CD4-positive, alpha-beta T cell treated with Interleukin-6 for 4 hours (primary cell): ENCODE measurements at places on chromosomes 4 and X.

DNA sequence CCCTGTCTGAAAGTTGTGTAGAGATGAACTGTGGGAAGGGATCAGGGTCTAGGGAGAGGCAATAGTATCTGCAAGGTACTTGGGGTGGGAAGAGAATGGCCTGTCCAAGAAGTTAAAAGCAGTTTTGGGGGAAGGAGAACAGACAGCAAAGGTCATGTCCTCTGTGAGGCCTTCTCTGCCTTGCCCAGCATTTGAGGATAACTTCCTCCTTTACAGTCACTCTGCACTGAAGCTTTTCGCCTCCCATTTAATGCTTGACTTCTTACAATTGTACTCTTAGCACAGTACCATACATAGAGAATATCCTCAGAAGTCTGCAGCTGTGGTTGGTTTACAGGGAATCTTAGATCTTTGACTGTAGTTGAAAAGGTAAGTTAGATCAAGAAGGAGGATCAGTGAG, 121.8 kb upstream of the AP1S2 start:
- no peak for DNase-seq

DNA sequence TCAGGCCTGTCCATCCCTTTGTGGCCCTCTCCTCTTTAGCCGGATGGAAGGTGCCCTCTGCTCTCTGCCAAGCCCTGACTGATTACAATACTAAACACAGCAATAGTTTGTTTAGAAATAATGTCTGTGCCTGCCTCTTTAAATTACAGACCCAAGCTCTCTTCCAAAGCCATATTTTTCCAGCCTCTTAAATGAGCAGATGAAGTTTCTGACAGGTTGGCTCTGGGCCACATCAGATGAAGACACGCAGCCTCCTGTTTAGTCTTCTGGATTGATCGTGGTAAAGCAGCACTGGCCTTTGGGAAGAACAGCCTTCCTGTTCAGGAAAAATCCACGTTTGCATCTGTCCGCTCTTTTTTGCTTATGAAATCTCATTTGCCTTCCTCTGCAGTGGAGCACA, 133.6 kb downstream of the CPE start:
- DNase-seq: no peak

DNA sequence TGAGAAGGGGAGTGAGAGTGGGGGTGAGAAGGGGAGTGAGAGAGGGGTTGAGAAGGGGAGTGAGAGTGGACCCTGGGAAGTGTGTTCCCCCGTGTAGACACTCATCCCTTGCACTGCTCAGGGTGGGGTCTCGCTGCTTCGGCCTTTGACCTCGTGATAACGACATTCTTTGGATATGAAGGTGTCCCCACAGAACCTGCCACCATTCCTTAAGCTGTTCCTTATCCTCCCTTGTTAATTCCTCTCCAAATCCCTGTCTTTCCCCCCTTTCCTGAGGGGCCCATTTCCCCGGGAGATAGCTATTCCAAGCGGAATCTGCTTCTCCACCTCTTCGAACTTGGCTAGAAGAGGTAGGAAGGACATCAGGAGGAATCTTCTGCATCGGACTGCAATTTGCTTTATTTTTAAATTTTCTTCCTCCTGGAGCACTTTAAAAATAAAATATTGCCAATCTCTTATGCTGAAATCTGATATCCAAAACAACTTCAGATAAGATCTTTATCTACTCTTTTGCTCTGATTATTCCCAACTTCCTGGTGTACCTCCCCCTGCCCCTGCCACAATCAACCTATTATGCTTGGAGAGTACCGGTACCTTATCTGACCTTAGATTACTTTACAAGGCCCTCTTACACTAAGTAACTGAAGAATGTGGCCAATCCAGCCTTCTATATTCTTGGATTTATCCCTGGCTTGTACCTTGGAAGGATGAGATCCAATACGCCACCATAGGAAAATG, 15.6 kb downstream of the TRIML1 start:
- no peak for DNase-seq

DNA sequence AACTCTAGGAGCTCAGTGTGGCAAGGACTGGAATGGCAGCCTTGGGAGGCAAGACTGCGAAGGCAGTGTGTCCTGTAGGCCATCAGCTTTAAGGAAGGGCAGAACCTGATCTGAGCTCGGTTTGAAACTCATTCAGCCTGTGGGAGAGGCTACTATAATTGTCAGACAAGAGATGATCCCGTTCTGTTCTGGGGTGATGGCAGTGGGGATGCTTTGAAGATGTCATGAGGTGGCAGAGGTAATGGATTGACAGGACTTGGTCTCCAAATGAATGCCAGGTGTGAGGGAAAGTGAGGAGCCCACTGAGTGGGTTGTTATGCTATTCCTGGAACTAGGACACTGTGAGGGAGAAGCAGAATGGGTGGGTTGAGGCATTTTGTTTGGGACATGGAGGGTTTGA, 144.9 kb downstream of the PJA1 start:
- no peak for DNase-seq

- DNase-seq: no peak
Measured at GRCh38 chr4:11824566-11824965, 395.9 kb upstream of the HS3ST1 start.

DNA sequence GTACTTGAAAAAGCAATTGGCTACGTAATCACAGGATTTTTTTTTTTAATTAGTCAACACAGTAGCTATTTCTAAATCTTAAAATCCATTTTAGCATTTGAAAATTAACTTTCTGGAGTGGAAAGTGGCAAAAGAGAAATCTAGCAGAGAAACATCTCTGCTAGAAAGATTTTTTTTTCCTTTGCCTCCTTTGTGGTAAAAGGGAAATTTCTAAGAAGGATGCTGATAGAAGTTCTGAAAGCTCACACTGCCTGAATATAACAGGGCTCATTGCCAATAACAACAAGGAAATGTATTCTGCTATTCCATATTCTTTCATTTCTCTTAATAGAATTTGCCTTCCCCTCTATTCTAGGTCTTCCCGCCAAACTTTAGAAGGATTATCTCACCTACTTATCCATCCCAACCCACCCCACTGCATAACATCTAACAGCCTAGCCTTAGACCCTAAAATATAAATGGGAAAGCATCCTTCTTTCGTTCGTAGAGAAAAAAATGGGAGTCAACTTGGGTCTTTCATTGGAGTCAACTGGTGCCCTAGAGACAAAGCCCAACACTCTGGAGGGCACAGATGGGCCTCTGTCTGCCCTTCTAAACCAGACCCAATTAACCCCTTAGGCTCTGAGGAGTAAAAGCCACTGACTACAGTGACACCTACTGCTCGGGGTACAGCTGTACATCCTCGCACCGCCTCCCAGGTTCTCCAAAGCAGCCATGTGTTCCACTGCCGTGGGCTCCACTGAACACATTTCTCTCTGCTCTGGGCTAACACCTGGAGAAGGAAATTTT, 103.9 kb downstream of the MAML3 start:
- no peak for DNase-seq

DNA sequence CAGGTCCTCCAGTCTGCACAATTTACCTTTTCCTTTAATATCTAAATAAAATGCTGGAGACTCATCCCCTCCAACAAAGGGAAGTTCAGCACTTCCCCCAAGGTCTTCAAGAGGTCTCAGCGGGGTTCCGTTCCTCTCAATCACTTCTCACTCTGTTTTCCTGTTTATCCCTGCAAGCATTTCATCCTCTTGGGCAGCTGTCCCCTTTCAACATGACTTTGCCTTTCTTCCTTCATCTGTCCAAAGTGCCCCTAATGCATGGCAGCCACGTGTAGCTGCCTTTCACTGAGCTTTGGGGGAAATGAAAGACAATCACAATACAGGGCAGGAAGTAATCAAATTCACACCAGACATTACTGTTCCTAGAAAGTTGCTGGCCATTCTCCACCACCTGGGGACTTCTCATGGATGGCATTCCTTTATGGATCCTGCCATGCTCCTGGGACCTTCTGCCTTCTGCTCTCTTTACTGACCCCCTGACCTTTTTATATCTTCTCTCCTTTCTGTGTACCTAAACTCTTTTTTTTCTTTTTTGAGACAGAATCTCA, 79.7 kb upstream of the USP9X start:
- no peak for DNase-seq

GRCh38 chrX:110584083-110584482, 211.5 kb downstream of the CHRDL1 start:
- no peak for DNase-seq

DNA sequence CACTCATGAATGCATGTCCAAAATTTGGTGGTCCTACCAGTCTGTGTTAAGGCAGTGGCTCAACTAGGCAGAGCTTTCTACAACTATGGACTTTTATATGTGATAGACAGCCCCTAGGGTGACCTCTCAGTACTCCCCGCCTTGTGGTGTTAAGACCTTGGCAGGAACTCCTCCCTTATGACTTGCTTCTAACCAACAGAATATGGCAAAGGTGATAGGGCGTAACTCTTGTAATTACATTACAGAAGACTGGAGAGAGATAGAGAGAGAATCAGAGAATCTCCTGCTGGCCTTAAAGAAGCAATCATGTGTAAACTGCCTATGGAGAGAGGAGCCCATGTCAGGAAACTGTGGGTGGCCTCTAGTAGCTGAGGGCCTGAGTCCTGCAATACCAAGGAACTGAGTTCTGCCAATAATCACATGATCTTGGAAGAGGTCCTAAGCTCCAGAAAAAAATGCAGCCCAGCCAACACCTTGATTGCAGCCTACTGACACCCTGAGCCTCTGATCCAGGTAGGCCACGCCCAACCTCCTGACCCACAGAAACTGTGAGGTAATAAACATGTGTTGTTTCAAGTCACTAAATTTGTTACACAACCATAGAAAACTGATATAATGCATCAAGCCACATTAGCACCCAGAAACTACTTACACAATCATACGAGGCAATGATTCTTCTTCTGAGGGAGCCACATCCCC, 68.9 kb downstream of the INPP4B start:
- DNase-seq: no peak

DNA sequence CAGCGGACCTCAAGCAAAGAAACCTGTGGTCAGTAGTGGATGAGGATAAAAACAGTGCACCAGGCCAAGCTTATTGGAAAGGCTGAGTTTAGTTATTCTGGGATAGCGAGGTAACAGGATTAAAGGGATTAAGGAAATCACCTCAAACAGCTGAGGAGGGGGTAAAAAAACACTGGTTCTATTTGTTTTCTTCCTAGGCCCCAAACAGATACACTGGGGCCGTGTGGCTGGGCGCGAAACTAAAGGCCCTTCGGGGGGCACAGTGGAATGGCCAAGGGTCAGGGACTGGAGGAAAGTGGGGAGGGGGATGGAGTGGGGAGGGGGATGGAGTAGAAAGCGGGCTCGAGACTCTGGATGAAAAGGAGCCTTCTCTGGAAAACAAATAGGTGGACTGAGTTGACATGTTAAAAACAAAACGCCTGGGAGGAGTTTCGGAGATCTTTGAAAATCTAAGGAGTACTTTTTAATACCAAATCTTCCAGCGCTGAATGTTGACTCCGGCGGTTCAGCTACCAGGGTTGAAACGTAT, 2.9 kb downstream of the SOX3 start:
- no peak for DNase-seq

GRCh38 chr4:81335122-81335912, 120.3 kb upstream of the PRKG2 start:
- no peak for DNase-seq

GRCh38 chr4:6987588-6987961, 55.6 kb upstream of the TADA2B start:
- DNase-seq: no peak

GRCh38 chr4:48898733-48899431, 7.7 kb downstream of the OCIAD2 start:
- DNase-seq: no peak

- no peak for DNase-seq
Measured at GRCh38 chr4:145736241-145736831, 56.4 kb downstream of the C4orf51 start.

GRCh38 chrX:29071525-29072320, 484.5 kb downstream of the IL1RAPL1 start:
- DNase-seq: no peak

GRCh38 chr4:119106036-119107000, 29.3 kb upstream of the MYOZ2 start:
- DNase-seq: no peak

- DNase-seq: no peak
Measured at GRCh38 chrX:86023811-86024210, 23.5 kb downstream of the CHM start.

- no peak for DNase-seq
Measured at GRCh38 chr4:158302076-158302866, 92.0 kb downstream of the TMEM144 start.

- DNase-seq: no peak
Measured at GRCh38 chr4:1501754-1502500, 95.7 kb upstream of the NKX1-1 start.

DNA sequence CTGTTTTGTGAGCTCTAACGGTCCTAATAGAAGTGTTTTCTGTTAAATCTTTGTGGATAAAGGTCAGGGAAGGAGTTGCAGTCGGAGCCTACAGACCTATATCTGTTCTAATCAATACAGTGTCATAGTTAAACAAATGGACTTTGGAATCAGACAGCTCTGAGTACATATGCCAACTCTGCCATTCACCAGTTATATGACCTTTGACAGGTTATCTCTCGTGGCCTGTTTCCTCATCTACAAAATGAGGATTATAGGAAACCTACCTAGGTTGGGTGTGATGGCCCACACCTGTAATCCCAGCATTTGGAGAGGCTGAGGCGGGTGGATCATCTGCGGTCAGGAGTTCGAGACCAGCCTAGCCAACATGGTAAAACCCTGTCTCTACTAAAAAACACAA, 89.7 kb downstream of the MID1IP1 start:
- no peak for DNase-seq

DNA sequence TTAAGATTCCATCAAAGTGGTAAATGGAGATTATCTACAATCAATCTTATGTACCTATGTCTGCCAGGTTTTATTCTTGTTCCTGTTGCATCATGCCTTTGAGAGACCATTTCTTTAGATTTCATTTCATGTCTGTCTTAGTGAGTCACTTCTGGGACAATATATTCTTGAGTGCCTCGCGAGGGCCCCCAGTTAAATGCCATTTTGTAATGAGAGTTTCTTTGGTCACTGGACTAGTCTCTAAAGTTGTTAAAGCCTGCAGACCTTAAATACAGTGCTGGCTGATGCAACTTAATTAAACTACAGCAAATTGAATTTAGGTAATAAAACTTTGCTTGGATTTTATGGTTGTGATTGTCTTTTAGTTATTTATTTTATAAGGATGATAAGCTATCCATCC, 87.2 kb upstream of the PITX2 start:
- no peak for DNase-seq
